ENCODE measurements at places on chromosomes 1 and 21. TPM values are rescaled to one million over a fixed set of nuclear protein-coding genes. Genes with fewer than 3 reads are reported as not detected.

- no peak overlapping the region for H3K27ac ChIP-seq
- DNase-seq: no peak
- no peaks in the 10 kb centered on the region for H3K27me3 ChIP-seq
- H3K4me1 ChIP-seq: no peaks in the 10 kb centered on the region
- no peak overlapping the region for H3K4me3 ChIP-seq
Measured at GRCh38 chr1:176558561-176558960, 95.6 kb downstream of the PAPPA2 start.

DNA sequence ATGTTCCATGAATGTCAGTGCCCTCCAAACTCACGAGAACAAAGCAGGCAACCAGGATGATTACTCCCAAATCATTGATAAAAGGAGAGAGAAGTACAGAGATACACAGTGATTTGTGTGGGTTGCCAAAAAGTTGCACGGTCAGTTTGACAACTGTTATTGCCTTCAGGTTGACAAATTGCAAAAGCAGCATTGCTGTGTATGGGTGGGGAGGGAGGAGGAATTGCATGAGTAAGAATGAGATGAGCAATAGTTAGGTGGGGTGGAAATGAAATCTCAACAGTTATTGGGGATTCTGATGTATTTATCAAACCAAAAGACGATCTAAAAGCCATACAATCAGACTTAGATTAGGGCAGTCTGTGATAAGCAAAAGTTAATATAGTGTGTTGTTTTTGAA lies 93.7 kb downstream of the NTMT2 start:
- H3K27ac ChIP-seq: no peak overlapping the region
- no peaks in the 10 kb centered on the region for H3K27me3 ChIP-seq
- DNase-seq: no peak
- no peak overlapping the region for H3K4me3 ChIP-seq

- no peak for DNase-seq
- H3K27ac ChIP-seq: no peak overlapping the region
- H3K4me3 ChIP-seq: no peak overlapping the region
Measured at GRCh38 chr1:178962853-178963711, 62.6 kb upstream of the FAM20B start.

DNA sequence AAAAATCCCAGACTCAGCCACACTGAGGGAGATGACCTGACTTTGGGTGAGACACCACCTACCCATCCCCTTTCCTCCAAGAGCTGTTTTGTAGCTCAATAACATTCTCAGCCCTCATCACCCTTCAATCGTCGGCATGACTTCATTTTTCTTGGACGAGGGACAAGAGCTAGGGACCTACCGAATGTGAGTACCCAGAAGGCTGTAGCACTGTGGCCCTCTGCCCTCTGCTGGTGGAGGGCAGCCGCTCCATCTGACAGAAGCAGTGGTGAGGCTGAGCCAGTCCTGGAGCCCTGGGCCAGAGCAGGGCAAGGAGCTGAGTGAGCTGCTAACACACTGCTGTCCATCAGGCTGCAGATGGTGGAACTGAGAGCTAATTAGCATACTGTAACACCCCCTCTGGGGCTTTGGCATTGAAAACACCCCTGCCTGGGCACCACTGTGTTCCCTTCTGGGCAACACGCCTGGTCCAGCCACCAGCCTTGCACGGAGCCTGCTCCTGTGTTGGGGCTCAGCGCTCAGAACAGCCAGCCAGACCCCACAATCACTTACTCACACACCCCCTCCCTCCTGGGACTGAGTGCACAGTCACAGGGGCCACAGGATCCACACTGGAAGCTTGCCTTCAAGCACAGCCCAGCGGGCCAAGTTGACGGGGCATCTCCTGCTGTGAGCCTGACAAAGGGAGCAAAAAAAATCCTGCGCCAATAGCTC lies 18.3 kb upstream of the ALPL start:
- H3K27me3 ChIP-seq: no peaks in the 10 kb centered on the region
- no peaks in the 10 kb centered on the region for H3K36me3 ChIP-seq
- no peak overlapping the region for H3K27ac ChIP-seq
- no peaks in the 10 kb centered on the region for H3K4me1 ChIP-seq

- H3K4me3 ChIP-seq: no peak overlapping the region
- no peak overlapping the region for H3K27ac ChIP-seq
- no peaks in the 10 kb centered on the region for H3K36me3 ChIP-seq
Measured at GRCh38 chr21:42161956-42162681, 56.8 kb upstream of the ABCG1 start.

- H3K27ac ChIP-seq: no peak overlapping the region
- no peaks in the 10 kb centered on the region for H3K4me1 ChIP-seq
- H3K27me3 ChIP-seq: no peaks in the 10 kb centered on the region
- H3K36me3 ChIP-seq: no peaks in the 10 kb centered on the region
Measured at GRCh38 chr1:222171005-222171404, 376.9 kb downstream of the HHIPL2 start.

DNA sequence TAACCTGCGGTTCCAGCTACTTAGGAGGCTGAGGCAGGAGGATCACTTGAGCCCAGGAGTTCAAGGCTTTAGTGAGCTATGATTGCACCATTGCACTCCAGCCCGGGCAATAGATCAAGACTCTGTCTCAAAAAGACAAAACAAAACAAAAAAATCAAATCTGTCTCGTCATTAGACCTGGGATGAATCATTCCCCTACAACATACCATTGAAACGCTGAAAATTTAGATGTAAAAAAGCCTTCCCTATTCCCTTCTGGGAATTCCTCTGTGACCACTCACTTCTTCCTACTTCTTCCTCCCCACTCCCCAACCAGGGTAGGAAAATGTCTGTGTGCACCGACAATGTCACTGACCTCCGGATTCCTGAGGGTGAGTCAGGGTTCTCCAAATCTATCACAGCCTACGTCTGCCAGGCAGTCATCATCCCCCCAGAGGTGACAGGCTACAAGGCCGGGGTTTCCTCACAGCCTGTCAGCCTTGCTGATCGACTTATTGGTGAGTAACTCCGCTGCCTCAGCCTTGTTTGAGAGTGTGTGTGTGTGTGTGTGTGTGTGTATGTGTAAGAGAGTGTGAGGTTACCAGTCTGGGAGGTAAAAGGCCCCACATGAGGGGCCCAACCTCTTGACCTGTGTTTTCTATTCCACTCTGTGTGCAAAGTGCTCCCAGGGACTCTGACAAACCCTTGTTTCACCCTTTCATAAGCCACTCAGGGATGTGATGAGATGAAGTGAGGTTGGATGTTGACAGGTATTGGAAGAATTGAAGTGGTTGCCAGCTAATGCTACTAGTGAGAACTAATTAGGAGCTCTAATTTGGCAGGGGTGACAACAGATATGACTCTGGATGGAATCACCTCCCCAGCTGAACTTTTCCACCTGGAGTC lies 16.3 kb upstream of the SARS1 start:
- DNase-seq: peak; percentile 57
- H3K36me3 ChIP-seq: no peaks in the 10 kb centered on the region
- peak overlapping the region; percentile 73 for H3K27ac ChIP-seq
- peaks cover 8% of the 10 kb centered on the region for H3K4me1 ChIP-seq
- no peak overlapping the region for H3K4me3 ChIP-seq

- H3K27ac ChIP-seq: peak overlapping the region; percentile 92
- DNase-seq: peak; percentile 44
- H3K27me3 ChIP-seq: no peaks in the 10 kb centered on the region
- no peak overlapping the region for H3K4me3 ChIP-seq
- peaks cover 81% of the 10 kb centered on the region for H3K4me1 ChIP-seq
- H3K36me3 ChIP-seq: no peaks in the 10 kb centered on the region
Measured at GRCh38 chr1:15797614-15798390, 9.6 kb downstream of the UQCRHL start.

- H3K4me3 ChIP-seq: no peak overlapping the region
- no peaks in the 10 kb centered on the region for H3K27me3 ChIP-seq
- H3K4me1 ChIP-seq: no peaks in the 10 kb centered on the region
- no peak for DNase-seq
- no peaks in the 10 kb centered on the region for H3K36me3 ChIP-seq
- H3K27ac ChIP-seq: no peak overlapping the region
Measured at GRCh38 chr21:45719177-45719802, 75.8 kb downstream of the PCBP3 start.

DNA sequence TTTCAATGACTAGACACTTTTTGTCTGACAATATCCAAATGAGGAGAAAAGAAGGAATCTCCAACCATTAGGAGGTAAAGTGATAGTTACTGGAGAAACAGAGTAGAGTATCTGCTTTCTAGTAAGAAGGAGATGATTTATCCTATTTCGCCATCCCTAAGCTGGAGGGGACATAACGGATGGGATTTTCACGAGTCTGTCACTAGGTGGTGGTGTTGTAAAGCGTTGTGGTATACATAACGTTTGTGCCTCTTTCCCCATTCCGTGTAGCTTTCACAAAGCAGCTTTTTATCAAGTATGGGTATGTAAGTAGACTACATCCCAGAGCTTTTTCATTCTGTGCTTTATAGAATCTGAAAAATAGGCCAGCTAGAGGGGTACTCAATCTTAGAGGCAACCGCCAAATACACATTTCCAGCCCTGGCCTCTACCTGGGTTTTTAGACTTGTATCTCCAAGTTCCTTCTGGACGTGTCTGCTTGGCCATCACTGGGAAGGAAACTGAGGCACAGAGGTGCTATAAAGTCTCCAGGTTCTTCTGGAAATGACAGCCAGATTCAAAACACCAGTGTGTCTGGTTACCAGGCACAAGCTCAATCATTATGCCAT lies 33.3 kb upstream of the FAM3B start:
- H3K36me3 ChIP-seq: no peaks in the 10 kb centered on the region
- H3K27me3 ChIP-seq: no peaks in the 10 kb centered on the region
- H3K4me1 ChIP-seq: no peaks in the 10 kb centered on the region
- H3K27ac ChIP-seq: no peak overlapping the region
- no peak overlapping the region for H3K4me3 ChIP-seq

DNA sequence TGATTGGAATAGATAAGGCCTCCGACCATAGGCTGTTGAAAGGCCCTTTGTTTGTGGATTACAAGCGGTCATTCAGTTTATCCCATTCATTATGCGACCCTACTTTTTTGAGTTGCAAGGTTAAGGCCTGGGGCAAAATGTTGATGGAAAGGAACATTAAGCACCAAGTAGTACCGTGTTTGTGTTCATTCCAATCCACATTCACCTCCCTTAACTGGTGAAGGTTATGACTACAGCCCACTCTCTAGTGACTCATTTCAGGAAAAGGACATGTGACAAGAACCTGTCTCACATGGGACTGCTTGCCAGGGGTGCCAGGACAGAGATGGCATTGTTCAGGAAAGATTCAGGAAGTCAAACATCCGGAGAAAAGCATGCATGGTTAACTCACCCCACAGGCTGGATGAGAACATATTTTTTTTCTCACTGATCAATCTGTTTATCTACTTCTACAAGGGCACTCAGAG lies 81.6 kb downstream of the CD58 start:
- no peaks in the 10 kb centered on the region for H3K36me3 ChIP-seq
- no peak overlapping the region for H3K27ac ChIP-seq
- no peak for DNase-seq
- no peaks in the 10 kb centered on the region for H3K27me3 ChIP-seq

GRCh38 chr1:77350012-77350770 lies 68.4 kb downstream of the AK5 start:
- no peak for DNase-seq
- no peak overlapping the region for H3K4me3 ChIP-seq
- H3K27ac ChIP-seq: no peak overlapping the region
- no peaks in the 10 kb centered on the region for H3K27me3 ChIP-seq
- H3K36me3 ChIP-seq: no peaks in the 10 kb centered on the region

DNA sequence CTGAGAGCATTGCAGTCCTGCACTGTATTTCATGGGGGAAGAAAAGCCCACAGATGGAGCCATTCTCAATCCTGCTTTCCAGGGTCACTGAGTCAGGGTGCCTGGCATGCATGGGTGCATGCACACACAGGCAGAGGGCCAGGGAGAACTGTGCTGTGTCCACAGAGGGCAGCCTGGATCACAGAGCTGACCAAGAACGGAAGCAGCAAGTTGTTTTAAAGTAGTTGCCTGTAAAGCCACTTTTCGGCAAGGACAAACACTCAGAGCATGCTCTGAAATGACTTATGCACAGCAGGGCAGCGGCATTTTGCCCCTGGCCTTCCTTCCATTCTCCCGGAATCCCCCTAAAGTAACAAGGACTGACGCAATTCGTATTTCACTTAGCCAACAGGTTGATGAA lies 3.6 kb downstream of the ERG start:
- no peak for DNase-seq
- no peaks in the 10 kb centered on the region for H3K27me3 ChIP-seq
- H3K4me1 ChIP-seq: no peaks in the 10 kb centered on the region

GRCh38 chr1:7684132-7684531 lies 87.0 kb upstream of the VAMP3 start:
- no peaks in the 10 kb centered on the region for H3K4me1 ChIP-seq
- H3K4me3 ChIP-seq: no peak overlapping the region
- DNase-seq: no peak
- no peaks in the 10 kb centered on the region for H3K27me3 ChIP-seq

- H3K36me3 ChIP-seq: no peaks in the 10 kb centered on the region
- H3K4me3 ChIP-seq: no peak overlapping the region
- H3K27ac ChIP-seq: no peak overlapping the region
- no peaks in the 10 kb centered on the region for H3K27me3 ChIP-seq
- no peak for DNase-seq
- H3K4me1 ChIP-seq: peaks cover 29% of the 10 kb centered on the region
Measured at GRCh38 chr1:233362743-233363142, 35.2 kb downstream of the MAP3K21 start.

DNA sequence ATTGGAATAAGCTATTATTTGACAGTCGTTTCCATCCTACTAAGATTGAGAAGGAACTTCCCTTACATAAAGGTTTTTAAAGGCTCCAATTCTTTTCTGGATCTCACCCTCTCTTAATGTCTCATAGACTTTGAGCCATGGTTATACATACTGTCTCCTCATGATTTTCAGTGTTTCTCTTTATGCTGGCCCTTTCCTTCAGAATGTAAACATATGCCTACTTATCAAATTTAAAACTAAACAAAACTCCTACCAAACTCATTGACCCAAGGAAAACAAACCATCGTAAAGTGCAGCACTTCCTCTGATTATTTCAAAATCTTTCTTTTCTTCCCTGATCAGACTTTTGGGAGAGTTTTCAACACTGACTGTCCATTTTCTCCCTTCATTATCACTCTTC lies 163.4 kb upstream of the DPYD start:
- H3K27ac ChIP-seq: no peak overlapping the region
- no peaks in the 10 kb centered on the region for H3K36me3 ChIP-seq
- peaks cover 5% of the 10 kb centered on the region for H3K4me1 ChIP-seq
- no peaks in the 10 kb centered on the region for H3K27me3 ChIP-seq
- DNase-seq: no peak

GRCh38 chr1:225845571-225846259 lies 35.8 kb downstream of the EPHX1 start:
- DNase-seq: peak; percentile 87
- H3K4me1 ChIP-seq: no peaks in the 10 kb centered on the region
- H3K4me3 ChIP-seq: no peak overlapping the region
- no peak overlapping the region for H3K27ac ChIP-seq
- no peaks in the 10 kb centered on the region for H3K36me3 ChIP-seq
- H3K27me3 ChIP-seq: no peaks in the 10 kb centered on the region

- H3K27ac ChIP-seq: no peak overlapping the region
- H3K4me1 ChIP-seq: peaks cover 5% of the 10 kb centered on the region
- no peaks in the 10 kb centered on the region for H3K36me3 ChIP-seq
- DNase-seq: peak; percentile 25
Measured at GRCh38 chr21:35163411-35163810, 114.3 kb upstream of the RUNX1 start.

Gene LIN9
- 11.0 TPM for total RNA-seq

Gene UROD
- 44.8 TPM for total RNA-seq

Gene SPSB1
- 12.8 TPM for total RNA-seq

Gene C1orf94
- not detected for total RNA-seq

Gene MSH4
- total RNA-seq: 0.49 TPM

Gene LPAR3
- not detected for total RNA-seq

Gene RHEX
- total RNA-seq: not detected

Gene SDE2
- 16.6 TPM for total RNA-seq

Gene SLC44A3
- 16.9 TPM for total RNA-seq

Gene EFNA1
- total RNA-seq: 42.5 TPM

Gene LCE1A
- not detected for total RNA-seq
